CD4-positive, CD25-positive, alpha-beta regulatory T cell (primary cell): ENCODE measurements at places on chromosomes 2 and 18.

GRCh38 chr2:195477996-195478382 is 179.0 kb upstream of the SLC39A10 start:
- no peak for DNase-seq

GRCh38 chr2:174959787-174960186 is 45.4 kb downstream of the CHN1 start:
- DNase-seq, result no peak

- no peak for DNase-seq
Measured at GRCh38 chr2:189218236-189218635, 38.7 kb upstream of the COL5A2 start.

DNA sequence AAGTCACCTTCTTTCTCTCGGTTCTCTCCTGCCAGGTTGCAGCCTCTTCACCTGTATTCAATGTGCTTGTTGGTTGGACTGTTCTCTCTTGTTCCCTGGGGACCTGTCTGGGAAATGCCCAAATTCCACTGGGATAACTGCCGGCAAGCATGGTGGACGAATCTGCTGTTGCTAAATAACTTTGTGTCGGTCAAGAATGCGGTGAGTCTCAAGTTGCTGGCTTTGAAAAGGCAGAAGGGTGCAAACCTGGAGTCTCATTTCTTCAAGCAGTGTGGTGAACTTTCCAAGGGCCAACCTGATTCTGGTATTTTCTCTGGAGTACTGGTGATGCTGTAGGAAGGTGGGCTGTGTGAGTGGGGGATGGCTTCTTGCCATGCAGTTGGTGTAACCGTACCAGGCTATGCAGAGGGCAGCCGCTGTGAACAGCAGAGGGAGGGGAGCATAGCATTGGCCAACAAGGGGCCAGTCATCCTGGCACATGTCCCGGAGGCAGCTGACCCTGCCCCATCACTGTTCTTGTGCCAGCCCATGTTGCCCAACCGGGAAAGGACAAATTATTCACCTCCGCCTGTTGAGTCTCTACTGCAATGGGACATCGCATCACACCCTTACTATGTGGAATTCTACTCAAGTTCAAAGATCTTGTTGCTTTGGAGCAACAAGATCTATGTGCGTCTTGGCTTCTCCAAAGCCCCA is 88.1 kb upstream of the SEC11C start:
- no peak for DNase-seq

DNA sequence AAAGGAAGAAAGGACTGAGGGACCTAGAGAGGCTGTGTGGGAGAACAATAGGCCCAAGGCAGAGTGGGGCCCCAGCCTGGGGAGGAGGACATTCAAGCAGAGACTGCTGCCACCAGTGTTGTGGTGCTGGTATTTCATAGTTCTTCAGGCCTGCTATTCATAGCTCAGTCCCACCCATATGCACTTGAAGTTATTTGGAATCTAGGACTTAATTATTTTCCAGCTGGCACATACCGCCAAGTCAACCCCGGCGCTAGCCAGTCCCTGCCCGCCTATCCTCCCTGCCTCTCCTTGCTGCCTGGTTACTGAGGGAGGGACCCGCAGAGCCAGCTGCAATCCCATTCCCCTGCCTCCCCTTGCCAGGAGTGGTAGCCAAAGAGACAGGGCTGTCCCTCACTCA is 141.2 kb downstream of the CABLES1 start:
- DNase-seq, result no peak
